Iris pigment epithelial cell (primary cell): ENCODE measurements at places on chromosomes 5 and 9.

GRCh38 chr5:17620627-17621026, 10.4 kb downstream of the TAF11L12 start:
- no peak for DNase-seq

- no peak for DNase-seq
Measured at GRCh38 chr9:33465596-33466564, 7.8 kb downstream of the NOL6 start.

GRCh38 chr5:79856456-79857055, 134.5 kb downstream of the MTX3 start:
- no peak for DNase-seq

GRCh38 chr5:78747055-78747454, 98.5 kb upstream of the LHFPL2 start:
- DNase-seq = no peak

- DNase-seq = no peak
Measured at GRCh38 chr9:77307166-77307565, 129.8 kb downstream of the VPS13A start.

- peak; percentile 43 for DNase-seq
Measured at GRCh38 chr5:53333160-53333559, 147.3 kb upstream of the FST start.

DNA sequence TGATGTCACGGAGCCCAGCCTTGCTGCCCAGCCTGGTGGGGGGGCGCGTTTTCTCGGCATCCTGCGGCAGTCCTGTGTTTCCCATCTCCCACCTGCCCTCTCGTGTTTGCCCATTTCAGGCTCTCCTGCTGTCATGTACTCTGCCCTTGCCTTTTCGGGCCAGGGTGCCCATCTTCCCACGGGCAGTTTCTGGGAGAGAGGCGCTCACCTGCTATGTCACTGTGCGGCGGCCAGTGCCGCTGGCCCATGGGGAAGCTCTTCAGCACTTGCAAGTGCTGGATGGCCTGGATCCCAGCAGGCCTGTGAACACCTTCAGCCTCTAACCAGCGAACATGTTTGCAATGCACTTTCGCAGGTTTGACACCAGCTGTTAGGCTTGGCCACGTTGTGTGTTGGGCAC, 33.5 kb downstream of the SRD5A1 start:
- no peak for DNase-seq

GRCh38 chr5:66066826-66067225, 77.3 kb upstream of the SREK1 start:
- DNase-seq = no peak

DNA sequence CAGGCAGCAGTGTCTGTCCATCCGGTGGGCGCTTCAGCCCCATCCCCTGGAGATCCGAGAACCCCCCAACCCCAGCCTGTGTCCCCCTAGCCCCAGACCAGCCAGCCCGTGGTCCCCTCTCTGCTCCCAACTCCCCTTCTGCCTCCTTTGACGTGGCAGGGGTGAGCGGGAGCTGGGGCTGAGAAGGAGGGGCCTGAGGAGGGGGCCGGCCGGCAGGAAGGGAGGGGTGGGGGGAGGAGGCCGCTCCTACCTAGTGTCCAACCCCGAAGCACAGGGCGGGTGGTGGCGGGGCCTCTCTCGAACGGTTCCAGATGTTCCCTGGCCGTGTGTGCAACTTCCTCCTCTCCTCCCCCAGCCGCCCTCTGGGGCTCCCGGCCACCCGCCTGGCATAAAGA, 31.0 kb downstream of the GOLGA2 start:
- DNase-seq = peak; percentile 66

- DNase-seq = peak; percentile 59
Measured at GRCh38 chr9:2066312-2067273, 51.4 kb downstream of the SMARCA2 start.

DNA sequence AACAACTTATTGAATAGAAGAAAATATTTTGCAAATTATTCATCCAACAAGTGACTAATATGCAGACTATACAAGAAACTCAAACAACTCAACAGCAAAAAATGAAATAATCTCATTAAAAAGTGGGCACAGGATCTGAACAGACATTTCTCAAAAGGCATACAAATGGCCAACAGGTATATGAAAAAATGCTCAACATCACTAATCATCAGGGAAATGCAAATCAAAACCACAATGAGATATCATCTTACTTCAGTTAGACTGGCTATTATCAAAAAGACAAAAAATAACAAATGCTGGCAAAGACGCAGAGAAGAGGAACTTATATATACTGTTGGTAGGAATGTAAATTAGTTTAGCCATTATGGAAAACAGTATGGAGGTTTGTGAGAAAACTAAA, 1.8 kb upstream of the AMACR start:
- DNase-seq = no peak

DNA sequence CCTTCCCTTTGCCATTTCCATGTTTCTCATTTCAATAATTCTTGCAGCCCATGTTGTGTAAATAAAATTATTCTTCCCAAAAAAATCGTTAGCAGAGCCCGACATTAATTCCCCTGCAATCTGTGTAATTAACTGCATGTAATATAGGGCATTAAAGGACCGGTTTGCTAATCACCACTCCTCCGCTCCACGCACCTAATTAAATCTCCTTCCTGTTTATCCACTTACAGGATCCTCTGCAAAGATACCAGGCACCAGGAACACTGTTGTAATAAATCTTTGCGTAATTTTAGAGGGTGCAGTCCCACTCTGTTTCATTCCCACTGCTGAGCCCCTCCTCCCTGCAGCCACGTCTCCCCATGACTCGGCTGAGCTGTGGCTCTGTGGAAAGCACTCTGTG, 105.0 kb upstream of the PPP1R26 start:
- DNase-seq = no peak

DNA sequence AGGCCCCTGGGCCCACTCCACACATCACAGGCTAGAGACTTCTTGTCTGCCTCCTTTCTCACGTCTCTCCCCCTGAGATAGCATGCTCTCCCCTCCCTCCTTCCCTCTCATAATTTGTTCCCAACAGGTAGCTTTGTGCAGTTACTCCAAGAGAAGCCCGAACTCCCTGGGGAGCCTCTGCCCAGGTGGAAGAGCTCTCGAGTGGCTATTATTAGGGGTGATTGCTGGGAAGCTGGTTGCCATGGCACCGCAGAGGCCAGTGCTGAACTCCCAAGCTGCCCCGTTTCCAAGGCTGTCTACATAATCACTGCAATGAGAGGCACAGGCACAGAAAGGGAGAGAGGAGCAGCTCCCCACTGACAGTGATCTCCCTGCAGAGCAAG, 104.7 kb upstream of the GPR151 start:
- no peak for DNase-seq

DNA sequence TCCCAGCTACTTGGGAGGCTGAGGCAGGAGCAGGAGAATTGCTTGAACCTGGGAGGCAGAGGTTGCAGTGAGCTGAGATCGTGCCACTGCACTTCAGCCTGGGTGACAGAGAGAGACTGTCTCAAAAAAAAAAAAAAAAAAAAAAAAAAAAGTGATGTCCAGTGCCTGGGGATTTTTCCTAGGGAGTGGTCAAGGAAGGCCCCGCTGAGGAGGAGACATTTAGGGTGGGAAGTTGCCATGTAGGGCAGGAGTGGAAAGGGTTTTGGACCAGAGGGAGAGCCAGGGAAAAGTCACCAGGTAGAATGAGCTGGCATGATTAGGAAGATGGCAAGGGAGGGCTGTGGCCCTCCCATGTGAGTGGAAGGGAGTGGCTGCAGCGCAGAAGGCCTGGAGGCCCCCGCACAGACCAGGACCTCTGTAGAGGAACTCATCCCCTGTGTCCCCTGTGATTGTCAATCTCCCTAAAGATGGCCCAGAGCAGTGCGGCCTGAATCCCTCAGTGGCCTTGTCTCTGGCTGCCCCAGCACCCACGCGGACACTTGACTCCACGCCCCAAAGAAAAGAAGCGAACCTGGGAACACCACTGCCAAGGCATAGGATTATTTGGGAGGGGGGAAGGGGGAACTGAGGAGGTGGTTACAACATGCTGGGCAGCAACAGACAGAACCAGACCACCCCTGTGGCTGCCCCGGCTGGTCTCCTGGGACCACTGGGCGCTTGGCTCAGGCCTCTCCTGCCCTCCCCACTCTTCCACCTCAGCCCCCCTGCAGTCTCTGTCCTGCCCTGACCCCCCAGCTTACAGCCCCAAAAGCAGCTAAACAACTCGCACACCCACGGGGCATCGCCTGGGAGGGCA, 2.6 kb upstream of the SQSTM1 start:
- no peak for DNase-seq

GRCh38 chr9:99269416-99269815, 47.3 kb downstream of the SEC61B start:
- peak; percentile 57 for DNase-seq

DNA sequence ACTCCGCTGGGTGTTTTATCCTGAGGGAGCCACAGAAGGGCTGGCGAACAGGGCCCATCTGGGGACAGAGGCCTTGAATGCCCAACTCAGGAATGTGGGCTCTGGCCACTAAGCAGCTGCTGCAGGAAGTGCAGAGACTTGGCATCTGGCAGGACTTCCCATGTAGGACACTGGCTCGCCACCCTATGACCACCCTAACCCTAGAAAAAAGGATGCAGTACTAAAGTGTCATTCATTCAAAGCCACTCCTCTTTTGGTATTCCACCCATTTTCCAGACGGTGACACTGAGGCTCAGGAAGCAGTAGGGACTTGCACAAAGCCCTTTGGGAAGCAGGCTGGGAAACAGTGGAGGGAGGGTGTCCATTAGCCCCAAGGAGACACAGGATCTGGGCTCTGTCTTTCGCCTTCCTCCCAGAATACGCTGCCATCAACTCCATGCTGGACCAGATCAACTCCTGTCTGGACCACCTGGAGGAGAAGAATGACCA, 3.0 kb downstream of the BBLN start:
- no peak for DNase-seq

- no peak for DNase-seq
Measured at GRCh38 chr5:86337667-86338460, 279.9 kb upstream of the COX7C start.

- DNase-seq = no peak
Measured at GRCh38 chr9:90059436-90059835, 454.6 kb downstream of the GADD45G start.

GRCh38 chr5:75365740-75366139, 28.7 kb downstream of the HMGCR start:
- peak; percentile 35 for DNase-seq

GRCh38 chr9:122314165-122314564, 49.5 kb downstream of the MRRF start:
- no peak for DNase-seq

GRCh38 chr5:78717674-78718584, 69.4 kb upstream of the LHFPL2 start:
- DNase-seq = peak; percentile 47

DNA sequence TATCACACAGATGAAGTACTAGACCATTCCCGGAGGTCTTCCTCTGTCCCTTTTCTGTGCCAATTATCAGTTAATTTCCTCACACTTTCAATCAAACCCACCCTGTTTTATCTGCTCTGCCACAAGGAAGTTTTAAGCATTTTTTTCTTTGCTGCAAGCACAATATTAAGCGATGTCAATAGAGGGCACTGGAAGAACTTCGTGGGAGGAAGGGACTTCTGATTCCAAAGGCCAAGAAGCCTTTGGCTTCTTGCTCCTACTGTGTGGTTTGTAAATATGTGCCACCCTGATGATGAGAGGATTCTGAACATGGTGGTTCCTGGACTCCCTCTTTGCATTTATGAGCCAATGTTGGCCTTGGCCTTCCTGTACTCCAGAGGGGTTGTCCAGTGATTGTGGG, 1712.5 kb upstream of the C9orf72 start:
- DNase-seq = no peak

DNA sequence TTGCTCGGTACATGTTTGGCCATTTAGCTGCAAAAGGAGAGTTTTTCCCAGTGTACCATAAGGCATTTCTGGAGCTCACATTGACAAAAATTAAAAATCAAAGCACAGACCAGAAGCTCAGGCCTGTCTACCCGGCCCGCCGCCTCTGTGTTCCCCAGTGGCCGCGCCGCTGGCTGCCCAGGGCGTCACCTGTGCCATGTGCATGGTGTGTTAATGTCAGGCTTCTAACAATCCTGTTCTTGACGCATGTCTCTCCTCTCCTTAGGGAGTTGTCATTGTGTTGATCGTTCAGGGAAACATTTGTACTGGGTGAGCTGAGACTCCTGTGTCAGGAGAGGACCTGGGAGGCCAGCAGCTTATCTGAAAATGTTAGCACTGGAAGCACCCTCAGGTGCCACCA, 9.6 kb upstream of the NTNG2 start:
- DNase-seq = no peak

DNA sequence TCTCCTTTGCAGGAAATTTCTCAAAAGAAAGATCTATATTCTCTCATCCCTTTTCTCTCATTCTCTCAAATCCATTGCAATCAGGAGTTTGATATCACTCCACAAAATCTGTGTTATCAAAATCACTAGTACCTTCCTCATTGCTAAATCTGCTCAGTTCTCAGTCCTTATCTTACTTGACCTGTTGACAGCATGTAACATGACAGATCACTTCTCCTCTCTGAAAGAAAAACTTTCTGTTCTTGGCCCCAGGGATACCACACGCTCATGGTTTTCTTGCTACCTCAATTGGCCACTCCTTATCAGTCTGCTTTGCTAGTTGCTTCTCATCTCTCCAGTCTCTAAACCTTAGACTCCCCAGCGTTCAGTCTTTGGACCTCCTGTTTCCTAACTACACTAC, 22.1 kb downstream of the SRP19 start:
- DNase-seq = no peak

- DNase-seq = peak; percentile 84
Measured at GRCh38 chr5:54514841-54515432, 2.6 kb upstream of the SNX18 start.

DNA sequence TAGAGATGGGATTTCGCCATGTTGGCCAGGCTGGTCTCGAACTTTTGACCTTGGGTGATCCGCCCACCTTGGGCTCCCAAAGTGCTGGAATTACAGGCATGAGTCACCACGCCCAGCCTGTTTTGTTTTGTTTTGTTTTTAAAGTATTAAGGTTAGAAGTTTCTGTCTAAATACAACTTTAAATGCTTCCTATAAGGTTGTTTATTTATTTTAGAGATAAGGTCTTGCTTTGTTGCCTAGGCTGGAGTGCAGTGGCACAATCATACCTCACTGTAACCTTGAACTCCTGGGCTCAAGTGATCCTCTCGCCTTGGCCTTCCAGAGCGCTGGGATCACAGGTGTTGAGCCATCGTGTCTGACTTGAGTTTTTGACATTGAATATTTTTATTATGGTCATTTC, 11.4 kb downstream of the MRRF start:
- peak; percentile 21 for DNase-seq

GRCh38 chr5:171445644-171446516, 26.4 kb downstream of the FGF18 start:
- DNase-seq = peak; percentile 66
